MCF 10A (cell line): ENCODE measurements at places on chromosomes 3 and 15.

DNA sequence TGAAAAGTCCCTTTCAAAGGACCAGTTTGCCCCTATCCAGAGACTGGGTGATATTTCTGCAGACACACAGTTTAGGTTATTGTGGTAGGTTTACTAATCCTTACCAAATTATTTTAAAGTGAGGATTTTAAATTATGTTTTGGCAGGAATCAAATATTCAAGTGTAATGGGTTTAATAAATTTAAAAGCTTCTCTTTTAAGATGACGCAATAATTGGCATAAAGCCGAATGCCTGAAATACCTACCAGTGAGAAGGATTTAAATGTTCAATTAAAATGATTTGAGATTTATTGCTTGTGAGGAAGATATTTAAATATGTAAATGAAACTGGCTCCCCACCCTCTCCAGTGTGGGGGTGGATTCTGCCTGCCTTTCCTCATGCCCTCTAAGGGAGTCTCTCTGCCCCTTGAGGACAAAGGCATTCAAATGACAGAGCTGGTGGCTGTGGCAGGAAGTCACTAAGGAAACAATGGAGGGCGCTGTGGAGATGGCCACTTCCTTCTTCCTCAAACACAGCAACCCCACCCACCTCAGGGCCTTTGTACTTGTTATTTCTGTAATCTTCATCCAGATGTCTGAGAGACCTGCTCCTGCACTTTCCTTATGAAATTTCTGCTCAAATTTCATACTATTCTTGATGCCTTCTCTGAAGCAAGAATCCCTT lies 131.7 kb downstream of the TNIK start:
- peak; percentile 48 for DNase-seq

- DNase-seq = no peak
Observed at GRCh38 chr3:159788291-159788690, 200.3 kb upstream of the IL12A start.

- no peak for DNase-seq
Observed at GRCh38 chr15:74398183-74398582, 30.7 kb upstream of the CYP11A1 start.

GRCh38 chr15:48285329-48286214 lies 45.7 kb upstream of the DUT start:
- DNase-seq = peak; percentile 77
